ENCODE measurements at places on chromosomes 4 and X.

DNA sequence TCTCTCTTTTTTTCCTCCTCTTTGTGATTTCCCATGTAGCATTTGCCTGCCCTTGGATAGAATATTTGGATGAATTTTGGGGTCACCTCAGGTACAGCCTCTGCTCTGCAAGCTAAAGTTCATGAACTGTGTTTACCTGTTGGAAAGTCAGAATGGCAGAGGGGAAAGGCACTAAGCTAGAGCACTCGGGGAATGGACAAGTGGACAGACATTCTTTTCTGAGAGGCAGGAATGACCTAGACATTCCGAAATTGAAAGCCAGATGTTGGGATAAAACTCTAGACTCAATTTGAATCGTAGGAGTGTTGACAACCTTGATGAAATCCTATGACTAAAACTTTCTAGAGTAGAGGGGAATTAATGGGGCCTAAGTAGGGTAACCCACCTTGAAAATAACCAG, 56.1 kb downstream of the LUZP4 start:
- no peak for DNase-seq

GRCh38 chr4:183867247-183867646, 37.9 kb upstream of the STOX2 start:
- DNase-seq = no peak

- DNase-seq = peak; percentile 47
Measured at GRCh38 chrX:124216396-124217115, 115.9 kb upstream of the TEX13D start.

GRCh38 chrX:124529786-124530185, 183.4 kb downstream of the SH2D1A start:
- DNase-seq = no peak
